ENCODE measurements at places on chromosomes 6 and 20.

- no peak for ATAC-seq
These were observed 95.9 kb upstream of the COL21A1 start for GRCh38 chr6:56343295-56343694.

DNA sequence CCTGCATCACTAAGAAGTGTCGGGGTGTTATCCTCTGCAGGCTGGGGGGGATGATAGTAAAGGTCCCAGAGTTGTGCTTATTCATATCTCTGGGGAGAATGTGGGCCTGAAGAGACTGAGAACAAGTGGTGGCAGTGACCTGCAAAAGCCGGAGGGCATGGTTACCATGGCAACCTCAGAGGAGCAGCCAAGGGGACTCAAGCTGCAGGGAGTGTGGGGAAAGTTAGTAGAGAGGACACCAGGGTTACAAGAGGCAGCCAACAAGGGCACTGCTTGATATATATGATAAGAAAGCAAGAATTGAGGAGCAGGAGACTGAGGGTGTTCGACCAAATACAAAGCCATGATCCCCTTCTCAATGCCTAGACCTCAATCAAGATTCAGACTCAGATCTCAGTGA lies 46.1 kb downstream of the HLA-F start:
- ATAC-seq = no peak

GRCh38 chr6:150006961-150007464 lies 18.3 kb downstream of the RAET1L start:
- no peak for ATAC-seq

- ATAC-seq = peak; percentile 95
These were observed 76.0 kb downstream of the ADTRP start for GRCh38 chr6:11702500-11703130.

- ATAC-seq = no peak
These were observed 42.4 kb downstream of the EZR start for GRCh38 chr6:158776737-158777136.

DNA sequence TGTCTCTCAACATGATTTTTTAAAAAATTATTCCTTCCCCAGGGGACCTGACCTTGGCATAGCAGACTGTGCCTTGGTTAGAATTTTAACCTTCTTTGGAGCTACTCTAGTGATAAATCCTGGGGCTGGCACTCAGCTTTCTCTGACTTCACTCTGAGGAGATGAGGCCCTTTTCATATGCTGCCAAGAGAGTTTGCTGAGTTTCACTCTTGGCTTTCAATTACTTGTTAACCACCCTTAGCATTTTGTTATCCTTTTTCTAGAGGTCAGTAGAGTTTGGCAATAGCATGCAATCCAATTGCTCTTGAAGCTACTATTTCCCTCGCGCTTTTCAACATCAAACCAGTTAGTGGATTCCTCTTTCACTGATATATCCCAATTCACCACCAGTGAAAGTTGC lies 920.3 kb downstream of the EYS start:
- no peak for ATAC-seq

DNA sequence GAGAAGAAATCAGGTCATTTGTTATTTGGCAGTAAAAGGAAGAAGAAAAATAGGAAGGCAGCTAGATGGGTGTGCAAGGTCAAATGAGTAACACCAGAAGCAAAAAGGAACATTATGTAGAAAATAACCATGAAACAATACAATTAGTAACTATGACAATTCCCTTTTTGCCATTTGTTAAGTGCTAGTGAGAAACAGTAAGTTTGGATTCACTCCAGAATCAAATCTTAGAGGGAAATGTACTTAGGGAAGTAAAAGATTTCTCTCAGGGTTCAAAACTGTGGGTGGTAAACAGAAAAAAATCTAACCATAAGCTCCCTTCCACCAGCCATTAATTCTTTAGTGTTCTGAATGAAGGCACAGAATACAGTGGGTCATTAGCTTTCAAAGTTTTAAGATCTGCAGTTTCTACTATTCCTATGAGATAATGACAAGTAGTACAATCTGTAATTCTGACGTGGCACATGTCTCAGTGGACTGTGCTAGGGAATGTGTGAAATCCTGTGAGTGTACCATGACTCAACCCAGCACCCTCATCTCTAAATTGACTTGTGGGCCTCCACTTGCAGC lies 17.1 kb downstream of the REPS1 start:
- ATAC-seq = peak; percentile 90

DNA sequence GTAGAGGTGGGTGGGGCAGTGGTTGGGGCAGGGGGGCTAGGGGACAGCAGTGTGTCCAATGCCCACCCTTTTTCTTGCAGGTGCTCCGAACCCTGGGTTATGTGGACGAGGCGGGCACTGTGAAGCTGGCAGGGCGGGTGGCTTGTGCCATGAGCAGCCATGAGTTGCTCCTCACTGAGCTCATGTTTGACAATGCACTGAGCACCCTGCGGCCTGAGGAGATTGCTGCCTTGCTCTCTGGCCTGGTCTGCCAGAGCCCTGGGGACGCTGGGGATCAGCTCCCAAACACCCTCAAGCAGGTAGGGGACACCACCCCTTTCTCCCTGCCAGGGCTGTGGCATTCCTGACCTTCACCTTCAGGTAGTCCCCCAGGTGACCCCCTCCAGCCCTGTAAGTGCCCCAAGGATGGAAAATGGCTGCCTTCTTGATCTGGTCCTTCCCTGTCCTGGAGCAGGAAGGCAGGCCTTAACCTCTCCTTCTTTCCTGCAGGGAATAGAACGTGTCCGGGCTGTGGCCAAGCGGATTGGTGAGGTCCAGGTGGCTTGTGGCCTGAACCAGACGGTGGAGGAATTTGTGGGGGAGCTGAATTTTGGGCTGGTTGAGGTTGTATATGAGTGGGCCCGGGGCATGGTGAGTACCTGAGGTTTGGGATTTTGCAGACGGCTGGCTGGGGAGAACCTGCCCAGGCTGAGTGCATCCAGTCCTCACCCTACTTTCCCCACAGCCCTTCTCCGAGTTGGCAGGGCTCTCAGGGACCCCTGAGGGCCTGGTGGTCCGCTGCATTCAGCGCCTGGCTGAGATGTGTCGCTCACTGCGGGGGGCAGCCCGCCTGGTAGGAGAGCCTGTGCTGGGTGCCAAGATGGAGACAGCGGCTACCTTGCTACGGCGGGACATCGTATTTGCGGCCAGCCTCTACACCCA lies 2.9 kb downstream of the DXO start:
- no peak for ATAC-seq

DNA sequence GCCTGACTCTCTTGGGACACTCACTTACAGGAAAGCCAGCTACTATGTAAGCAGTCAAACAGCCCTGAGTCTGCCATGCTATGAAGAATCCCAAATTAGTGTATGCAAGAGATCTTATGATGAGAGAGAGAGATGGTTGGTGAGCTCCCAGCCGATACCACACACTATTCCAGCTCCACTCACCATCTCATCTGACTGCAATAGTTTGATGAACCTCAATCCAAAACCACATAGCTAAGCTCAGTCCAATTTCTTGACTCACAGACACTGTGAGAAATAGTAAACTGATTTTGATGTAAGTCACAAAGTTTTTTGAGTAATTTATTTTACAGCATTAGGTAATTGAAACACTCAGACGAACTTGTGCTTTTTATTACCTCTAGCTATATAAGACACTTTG lies 441.4 kb downstream of the COL12A1 start:
- no peak for ATAC-seq

DNA sequence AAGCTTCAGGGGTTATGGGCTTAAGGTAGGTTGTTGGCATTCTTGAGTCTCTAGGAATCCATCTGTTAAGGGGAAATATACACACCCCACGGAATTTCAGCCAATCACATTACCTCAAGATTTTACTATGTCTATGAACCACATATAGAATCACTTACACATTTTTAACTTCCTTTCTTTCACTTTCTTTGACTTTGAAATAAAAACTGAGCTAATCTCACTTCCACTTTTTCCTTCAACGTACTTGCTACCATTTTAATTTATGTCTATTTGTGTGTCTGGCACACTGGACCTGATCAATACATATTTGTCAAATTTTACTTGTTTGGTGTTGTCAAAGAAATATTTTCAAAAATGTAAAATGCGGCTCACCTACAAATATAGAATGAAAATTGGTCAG lies 545.4 kb upstream of the JAG1 start:
- ATAC-seq = no peak

GRCh38 chr20:49149281-49150045 lies 38.7 kb downstream of the STAU1 start:
- ATAC-seq = no peak

- no peak for ATAC-seq
These were observed 8.2 kb upstream of the AHCY start for GRCh38 chr20:34311118-34312023.

DNA sequence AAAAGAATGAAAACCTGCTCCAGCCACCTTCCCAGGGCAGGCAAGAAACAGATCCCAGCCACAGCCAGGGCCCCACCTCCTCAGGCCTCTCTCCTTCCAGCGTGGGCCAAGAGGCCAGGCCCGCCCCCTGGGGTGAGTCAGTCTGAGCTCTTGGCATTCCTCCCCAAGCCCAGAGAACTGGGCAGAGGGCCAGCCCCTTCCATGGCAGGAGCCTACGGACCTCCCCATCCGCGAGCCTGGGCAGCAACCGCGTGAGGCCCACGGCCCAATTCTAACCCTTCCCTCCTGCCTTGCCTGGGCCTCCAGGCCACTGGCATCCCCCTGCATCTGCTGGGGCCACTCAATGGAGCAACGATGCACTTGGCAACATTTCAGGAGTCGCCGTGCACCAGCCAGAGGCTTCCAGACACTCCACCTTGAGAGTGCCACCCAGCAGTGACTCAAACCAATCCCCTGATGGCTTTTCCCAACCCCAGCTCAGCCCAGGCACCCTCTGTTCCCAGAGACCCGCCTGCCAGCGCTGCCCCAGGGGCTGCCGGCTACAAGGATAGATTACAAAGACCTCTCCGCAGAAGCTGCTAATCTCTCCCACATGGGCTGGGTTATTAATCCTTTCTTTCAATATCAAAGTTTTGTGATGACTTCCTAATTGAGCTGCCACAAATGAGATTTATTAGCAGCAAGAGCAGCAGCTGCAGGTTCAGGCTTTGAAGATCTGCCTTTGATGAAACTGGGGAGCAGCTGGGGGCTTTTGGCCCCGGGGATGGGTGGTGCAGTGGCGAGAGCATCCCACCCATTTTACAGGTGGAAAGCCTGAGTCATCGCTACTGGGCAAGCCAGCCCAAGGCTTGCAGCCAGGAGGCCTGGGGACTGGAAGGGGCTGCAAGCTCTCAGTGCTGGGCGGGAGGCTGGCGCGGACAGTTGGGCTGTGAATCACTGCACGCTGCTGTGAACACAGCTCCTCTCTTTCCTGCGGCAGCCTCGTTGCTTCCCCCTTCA lies 85.7 kb downstream of the NFATC2 start:
- ATAC-seq = peak; percentile 89

GRCh38 chr6:75199889-75200288 lies 6.0 kb downstream of the COL12A1 start:
- no peak for ATAC-seq

DNA sequence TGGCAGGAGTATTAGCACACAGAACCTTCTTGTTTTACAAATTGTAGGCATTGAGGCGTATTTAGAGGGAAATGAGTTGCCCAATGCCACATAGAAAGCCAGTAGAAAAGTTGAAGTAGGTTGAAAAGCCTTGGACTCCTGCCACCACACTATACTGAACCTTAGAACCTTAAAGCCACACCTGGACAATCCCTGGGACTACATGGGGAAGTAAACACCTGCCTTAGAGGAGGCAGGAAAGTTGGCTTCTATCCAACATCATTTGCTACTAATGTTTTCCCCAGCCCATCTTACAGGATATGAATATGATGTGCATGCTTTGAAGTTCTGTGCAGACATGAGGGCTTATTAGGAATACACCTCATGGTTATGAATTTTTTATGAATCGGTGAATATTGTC lies 5.3 kb upstream of the EPPIN start:
- no peak for ATAC-seq

- ATAC-seq = no peak
These were observed 15.7 kb upstream of the DNAAF9 start for GRCh38 chr20:3423126-3423525.

DNA sequence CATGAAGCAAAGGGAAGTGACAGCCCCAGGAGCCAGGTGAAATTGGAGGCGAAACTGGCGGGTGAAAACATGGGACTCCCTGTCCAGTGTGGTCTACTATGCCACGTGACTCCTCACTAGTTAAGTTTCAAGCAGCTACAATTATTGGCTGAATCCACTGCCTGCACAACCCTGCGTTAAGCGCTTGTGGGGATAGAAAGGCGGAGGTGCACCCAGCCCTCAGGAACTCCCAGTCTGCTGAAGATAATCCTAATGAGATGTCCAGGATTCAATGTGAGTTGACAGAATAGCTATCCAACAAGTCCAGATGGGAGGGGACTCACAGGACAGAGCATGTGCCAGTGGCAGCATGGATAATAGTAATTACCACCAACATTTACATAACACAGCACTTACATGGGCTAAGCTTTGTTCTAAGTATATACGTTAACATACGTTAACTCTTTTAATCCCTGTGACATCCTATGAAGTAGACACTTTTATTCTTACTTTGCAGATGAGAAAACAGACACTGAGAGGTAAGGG lies 1.8 kb downstream of the MOCS1 start:
- ATAC-seq = no peak

GRCh38 chr6:10411971-10412460 lies 2.9 kb downstream of the TFAP2A start:
- ATAC-seq = peak; percentile 48

- ATAC-seq = no peak
These were observed 1.2 kb downstream of the MAK start for GRCh38 chr6:10837009-10837621.

DNA sequence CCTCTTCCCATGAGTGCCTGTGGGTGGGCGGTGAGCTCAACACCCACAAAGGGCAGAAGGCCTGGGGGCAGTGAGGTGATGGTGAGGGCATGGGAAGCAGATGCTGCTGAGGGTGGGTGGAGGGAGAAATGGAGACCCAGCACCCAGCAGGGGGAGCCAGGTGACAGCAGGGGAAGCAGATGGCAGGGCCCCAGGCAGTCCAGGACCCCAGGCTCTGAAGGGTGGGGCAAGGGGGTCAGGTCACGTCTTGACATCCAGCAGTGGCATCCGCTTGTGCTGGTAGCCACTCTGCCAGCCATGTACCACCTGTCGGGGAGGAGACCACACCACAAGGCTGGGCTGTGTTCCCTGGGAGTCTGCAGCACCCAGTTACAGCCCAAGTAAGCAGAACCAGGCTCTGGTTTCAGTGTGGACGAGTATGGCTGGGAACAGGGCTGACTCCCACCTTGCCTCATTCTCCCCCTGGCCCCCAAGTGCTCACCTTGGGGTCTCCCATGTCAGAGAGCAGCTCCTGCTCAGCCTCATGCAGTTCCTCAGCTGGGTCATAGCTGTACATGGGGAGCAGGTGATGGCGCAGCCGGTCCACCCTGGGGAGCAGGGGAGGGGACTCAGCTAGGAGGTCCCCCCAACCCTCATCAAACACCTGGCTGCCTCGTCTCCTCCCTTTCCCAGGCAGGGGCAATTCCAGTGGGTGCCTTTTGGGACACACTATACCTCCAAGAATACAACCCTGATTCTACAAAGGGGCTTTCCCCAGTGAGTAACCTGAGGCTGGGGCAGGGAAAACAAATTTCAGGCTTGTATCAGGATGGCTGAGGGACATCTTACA lies 2.0 kb downstream of the SMIM29 start:
- no peak for ATAC-seq

DNA sequence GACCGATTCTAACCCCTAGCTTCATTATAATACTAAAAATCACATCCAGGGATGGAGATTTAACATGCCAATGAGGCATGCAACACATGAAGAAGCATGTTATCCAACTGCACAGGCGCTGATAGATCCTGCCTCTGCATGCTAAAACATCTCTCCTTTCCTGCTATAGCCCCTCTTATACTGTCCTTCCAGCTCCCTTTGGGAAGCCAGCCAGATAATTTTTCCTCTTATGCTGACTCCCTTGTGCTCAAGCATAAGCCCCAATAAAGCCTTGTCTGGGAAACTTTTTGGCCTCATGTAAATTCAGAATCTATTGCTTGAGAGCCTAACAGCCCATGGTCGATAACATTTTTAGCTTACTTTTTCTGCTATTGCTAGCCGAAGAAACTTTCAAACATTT lies 404.3 kb downstream of the EPM2A start:
- ATAC-seq = no peak
